ENCODE measurements at places on chromosomes 4 and X.

DNA sequence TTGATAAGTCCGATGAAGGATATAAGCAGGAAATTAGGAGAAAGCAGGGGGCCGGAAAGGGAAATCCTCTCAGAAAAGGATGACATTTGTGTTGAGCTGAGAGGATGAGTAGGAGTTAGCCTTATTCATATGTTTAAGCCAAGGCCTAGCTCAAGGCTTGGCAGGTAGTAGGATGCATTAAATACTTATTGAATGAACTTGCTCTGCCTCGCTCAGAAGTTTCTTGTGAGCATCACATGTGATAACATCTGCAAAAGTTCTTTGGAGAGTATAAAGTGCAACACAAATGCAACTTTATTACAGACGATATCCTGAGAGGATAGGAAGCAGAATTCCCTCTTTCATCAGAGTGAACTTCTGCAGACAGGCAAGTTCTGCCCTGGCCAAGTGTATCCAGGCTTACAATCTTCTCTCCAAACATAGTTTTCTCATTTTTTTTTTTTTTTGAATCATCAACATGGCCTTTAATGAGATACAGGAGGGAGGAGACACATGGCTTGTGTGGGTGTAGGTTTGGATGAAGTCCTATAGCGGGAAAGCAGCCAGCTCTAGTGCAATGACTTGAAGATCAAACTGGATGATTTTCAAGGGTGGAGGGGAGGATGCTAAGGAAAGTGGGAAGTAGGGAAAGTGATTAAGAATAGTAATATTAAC lies 48.1 kb downstream of the LUZP4 start:
- no peak for DNase-seq

DNA sequence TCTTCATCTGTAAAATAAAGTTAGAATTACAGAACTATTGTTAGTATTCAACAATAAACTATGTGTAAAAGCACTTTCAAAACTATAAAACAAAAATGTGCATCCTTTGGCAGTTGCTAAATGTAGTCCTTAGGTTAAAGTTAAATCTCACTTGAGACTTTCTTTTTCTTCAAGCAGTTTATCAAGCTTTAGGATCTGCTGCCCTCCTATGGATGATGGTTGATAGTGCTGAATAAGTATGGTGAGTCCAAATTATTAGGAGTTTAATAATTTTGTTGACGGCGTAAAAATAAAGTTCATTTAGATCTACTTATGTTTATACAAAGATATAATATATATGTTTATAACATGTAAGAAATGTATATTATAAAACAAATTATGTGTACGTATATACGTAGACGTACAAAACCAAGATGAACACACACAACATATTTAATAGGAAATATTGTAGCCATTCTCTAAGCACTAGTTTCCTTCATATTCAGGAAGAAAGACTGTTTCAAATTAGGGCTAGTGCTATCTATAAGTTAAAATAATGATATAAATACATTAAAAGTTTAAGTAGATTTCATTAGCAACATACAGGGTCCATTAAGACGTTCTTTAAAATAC lies 22.3 kb downstream of the UGT2A2 start:
- DNase-seq, result no peak

DNA sequence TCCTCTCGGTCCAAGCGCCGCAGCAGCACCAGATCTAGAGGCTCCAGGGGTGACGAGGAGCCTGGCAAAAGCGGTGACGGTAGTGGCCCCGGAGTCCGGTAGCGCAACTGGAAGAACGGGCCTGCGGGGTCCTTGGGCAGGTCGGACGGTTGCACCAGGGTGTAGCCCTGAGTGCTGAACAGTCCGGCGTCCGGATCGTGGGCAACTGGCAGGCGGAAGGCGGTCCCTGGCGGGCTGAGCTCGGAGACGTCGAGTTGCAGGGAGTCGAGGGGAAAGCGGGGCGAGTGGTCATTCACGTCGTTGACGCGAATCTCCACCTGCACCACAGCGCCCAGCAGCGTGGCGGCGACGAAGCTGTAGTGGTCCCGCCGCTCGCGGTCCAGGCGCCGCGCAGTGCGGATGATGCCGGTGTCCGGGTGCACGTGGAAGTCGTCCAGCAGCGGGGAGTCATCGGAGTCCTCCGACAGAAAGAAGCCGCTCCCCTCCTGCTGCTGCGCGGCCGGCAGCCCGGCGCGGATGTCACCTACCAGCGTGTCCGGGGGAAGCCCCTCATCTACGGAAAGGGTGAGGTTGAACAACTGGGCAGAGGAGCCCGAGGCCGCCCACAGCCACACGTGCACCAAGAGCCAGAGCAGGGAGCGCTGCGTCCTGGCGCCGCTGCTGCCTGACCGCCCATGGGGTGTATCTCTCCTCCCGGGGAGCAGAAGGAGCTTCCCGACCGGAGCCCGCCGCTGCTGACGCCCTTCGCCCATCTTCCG lies 837 bp downstream of the DCHS2 start:
- DNase-seq, result no peak

GRCh38 chr4:3864742-3865721 lies 98.8 kb downstream of the ADRA2C start:
- no peak for DNase-seq

GRCh38 chr4:139300431-139301112 lies 733 bp upstream of the NAA15 start:
- no peak for DNase-seq

GRCh38 chr4:88219099-88219498 lies 60.7 kb upstream of the ABCG2 start:
- DNase-seq, result no peak

DNA sequence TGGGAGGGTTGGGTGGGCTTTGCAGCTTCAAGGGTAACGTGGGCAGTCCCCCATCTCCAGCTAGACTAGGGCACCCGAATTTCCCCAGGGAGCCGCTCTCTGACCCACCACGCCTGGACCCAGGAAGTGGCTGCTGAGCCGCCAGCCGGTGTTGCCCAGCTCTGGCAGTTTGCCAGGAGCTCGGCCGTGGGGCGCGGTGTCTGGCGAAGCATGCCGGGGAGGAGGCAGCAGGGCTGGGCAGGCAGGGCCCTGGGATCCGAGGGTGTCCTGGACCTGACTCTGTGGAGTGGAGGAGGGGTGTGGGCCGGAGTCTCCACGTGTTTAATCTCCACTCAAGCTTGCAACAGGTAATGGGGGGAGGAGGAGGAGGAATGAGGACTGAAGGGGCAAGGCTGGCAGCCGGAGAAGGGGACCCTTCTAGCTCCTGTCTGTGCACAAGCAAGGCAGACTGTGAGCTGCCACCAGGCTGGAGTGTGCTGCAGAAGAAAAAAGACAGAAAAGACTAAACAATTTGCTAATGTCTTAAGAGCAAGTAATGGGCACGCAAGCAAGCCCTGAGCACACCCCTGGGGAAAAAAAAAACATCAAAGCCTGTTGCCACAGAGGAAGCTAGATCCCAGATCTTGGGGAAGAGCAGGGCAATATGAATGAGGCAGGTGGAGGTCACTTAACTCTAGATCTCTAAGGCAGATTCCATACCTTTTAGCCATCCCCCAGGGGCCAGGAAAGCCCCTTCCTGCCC lies 2.4 kb downstream of the LONRF3 start:
- no peak for DNase-seq
